ENCODE measurements at places on chromosomes 2 and 18. TPM values are rescaled to one million over a fixed set of nuclear protein-coding genes. Genes with fewer than 3 reads are reported as not detected.

The MARCHF4 gene
- total RNA-seq, result 0.96 TPM

The ABCG5 gene
- 0.07 TPM for total RNA-seq

The MRPS9 gene
- total RNA-seq, result 32.6 TPM

The HOXD12 gene
- not detected for total RNA-seq

The SKA1 gene
- 1.5 TPM for total RNA-seq

The ASTL gene
- not detected for total RNA-seq

The NDC80 gene
- 1.3 TPM for total RNA-seq

The SERPINB5 gene
- total RNA-seq, result not detected

The CAPN14 gene
- not detected for total RNA-seq

The GAD1 gene
- total RNA-seq, result 1.8 TPM

The AFF3 gene
- total RNA-seq, result 3.1 TPM

The MLPH gene
- 0.28 TPM for total RNA-seq

Data from adrenal gland (tissue), 19 donors.